NCI-H146 (cell line): ENCODE measurements at places on chromosomes 3 and 15.

- DNase-seq: no peak
These were observed 60.6 kb downstream of the TCF12 start for GRCh38 chr15:56978898-56979662.

GRCh38 chr15:46556559-46557379 lies 921.9 kb downstream of the SQOR start:
- no peak for DNase-seq

DNA sequence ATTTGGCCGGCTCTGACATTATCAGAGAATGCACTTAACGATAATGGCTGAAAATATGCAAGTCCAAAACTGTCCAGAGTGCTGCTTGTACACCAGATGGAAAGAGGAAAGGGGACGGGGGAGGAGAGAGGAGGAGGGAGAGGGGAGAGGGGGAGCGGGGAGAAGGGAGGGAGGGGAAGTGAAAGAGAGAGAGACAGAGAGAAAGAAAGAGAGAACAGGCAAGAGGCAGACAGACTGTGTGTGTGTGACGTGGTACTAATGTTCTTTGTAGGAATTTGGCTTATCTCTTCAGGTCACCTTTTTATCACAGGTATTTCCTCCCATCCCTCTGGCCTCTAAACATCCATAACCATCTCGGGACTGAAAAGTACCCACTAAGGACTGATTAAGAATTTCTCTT lies 75.1 kb upstream of the LMOD3 start:
- DNase-seq: no peak

DNA sequence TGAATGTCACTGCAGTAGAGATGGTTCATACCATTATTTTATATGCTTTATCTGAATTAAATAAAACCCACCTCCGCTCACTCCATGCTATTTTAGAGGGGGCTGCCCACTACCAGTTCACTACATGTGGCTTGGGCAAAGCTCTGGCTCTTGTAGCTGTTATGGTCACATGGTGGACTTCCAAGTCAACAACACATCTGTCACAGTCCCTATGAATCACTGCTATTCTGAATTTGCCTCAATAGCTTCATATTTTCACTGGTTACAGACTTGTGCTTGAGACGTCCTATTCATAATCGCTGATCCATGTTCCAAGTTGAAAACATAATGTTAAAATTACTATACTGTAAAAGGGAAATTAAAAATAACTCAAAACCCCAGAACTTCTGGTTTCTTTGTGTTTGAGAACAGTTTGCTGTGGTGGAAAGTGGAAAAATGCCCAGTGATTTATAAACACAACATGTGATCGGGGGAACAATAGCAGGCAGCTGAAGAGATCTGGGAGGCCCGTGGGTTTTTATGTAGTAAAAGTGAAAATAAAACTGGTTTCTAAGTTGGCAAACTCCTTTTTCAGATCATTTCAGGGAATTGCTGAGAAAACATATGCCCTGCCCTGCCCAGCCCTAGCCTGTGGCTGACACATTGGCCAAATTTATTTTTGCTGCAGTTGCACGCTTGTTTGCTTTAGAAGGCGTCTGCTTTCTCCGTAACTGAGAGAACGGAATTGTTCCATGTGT lies 128.8 kb upstream of the PRR23C start:
- no peak for DNase-seq

DNA sequence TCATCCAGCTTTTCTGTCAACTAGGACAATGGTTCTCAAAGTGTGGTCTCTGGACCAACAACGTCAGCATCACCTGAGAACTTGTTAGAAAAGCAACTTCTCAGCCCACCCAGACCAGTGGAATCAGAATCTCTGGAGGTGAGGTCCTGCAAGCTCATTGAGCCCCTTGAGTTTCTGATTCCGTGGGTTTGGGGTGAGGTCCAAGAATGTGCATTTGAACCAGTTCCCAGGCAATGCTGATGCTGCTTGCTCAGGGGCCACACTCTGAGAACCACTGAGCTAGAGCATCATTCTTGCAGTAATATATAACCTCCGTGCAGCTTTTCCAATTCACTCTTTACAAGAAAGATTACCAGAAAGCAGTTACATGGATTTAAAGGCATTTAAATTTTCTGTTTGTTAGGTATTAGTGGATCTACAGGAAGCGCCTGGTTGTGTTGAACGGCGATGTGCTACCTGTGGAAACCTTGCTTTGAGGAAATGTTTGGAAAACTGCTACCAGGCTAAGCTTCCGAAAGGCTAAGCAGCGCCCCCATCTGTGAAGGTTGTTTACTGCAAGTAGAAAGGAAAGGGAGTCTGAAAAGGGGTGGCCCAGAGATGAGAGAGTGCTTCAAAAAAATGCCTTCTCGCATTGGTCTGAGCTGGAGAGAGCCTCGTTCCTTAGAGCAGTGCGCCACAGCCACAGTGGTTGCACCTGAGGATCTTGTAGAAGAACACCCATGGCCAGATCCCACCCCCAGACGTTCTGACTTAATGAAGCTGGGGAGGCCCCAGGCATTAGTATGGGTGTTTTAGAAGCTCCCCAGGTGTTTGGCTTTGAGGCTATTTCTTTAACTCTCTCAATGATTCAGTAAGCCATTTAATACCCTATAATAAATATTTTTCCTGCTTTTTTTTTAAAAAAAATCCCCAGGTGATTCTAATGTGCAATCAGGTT lies 50.0 kb downstream of the RLBP1 start:
- peak; percentile 6 for DNase-seq

GRCh38 chr15:72861354-72861910 lies 77.9 kb upstream of the ADPGK start:
- no peak for DNase-seq

GRCh38 chr15:32733281-32733680 lies 15.5 kb downstream of the GREM1 start:
- no peak for DNase-seq

- DNase-seq: no peak
These were observed 26.9 kb downstream of the PRKAR2A start for GRCh38 chr3:48820612-48821324.

DNA sequence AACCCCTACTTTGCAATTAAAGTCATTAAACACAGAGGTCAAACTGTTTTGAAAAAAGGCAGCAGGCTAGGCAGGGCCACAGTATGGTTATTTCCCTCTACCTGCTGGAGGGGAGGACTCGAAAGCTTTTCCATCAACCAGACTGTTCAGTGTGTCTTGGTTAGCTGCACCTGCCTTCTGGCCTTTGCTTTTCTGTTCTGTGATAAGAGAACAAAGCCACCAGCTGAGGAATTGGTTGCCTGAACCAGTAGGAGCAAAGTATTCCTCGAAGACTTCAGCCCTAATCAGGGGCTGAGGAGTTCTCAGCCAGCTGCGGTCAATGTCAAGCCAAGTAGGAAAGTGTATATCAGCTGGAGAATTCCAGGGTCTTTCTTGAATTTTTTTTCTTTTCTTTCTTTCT lies 132.5 kb downstream of the SOX2 start:
- peak; percentile 99 for DNase-seq

- no peak for DNase-seq
These were observed 199.5 kb downstream of the GOLGA6L6 start for GRCh38 chr15:20341901-20342600.

DNA sequence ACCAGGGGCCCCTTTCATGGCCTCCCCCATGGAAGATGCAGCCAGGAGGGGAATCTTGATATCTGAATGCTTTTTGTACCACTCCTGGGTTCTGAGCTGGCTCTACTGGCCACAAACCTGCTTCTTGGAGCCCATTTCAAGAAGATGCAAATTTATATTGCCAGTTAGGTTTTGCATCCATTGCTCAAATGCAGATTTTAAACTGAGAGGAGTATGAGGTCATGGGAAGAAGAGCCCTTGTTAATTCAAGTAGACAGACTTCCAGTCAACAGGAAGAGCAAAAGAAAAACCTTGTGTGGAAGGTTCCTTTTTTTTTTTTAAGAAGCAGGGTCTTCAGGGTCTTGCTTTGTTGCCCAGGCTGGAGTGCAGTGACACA lies 133.5 kb downstream of the PDZRN3 start:
- no peak for DNase-seq

GRCh38 chr3:109731639-109732473 lies 394.5 kb upstream of the DPPA4 start:
- DNase-seq: peak; percentile 37

DNA sequence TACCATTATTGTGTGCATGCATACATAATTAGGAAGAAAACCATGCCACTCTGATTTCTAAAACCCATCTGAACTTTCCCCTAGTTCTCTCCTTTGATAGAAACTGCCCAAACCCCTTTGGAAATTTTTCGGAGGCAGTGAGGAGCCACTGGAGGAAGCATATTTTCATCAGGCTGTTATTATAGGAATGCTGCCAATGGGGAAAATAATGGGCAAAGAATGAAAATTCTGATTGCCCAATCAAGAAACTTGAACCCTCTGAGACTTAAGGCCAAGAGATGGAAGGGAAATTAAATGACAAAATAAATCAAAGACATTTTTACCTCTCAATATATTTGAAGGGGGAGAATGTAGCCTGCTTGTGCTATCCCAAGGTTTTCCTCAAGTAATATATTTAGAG lies 376.0 kb upstream of the PDZRN3 start:
- no peak for DNase-seq

DNA sequence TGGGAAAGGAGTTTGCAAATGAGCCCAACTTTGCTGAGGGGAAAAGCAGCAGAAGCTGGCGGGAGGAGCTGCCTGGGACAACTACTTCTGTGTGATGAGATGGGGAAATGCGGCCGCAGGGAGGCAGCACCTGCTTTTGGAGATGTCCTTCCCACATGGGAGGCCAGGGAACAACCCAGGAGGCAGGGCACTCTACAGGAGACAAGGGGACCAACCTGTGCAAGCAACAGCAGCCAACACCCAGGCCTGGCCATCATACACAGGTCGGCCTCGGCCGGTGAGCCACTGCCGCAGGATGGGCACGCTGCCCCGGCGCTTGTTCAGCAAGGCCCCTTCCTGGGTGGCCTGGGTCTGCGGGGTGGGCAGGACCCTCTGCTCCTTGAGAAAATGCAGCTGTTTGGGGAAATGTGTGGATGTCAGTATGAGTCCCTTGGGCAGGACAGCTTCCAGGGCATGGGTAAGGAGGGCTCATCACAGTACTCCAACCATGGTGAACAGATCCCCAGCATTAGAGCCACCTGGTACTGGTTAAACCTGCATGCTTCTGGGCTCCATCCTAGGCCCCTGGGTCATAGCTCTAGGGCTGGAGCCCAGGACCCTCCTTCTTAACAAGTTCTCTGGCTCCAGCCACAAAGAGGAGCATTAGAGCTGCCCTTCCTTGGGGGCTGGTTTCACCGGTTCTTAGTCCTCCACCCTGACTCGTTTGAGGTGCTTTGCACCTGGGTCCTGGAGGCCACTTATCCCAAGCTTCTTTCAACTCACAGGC lies 11.6 kb downstream of the EPB42 start:
- DNase-seq: peak; percentile 17

DNA sequence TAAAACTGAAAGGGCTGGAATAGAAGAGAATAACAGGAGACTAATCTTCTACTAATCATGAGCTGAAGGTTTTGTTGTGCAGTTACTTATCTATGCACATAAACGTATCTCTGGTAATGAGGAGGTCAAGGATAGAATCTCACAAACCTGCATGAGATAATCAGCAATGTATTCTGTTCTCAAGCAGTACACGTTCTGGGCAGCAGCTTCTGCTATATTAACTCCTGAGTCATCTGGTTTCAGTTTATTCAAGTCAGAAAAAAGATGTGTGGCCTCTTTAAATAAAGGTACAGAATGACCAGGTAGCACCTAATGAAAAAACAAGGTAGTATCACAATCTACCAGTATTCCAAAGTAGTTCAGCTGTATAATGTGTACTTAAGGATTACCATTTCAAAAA lies 34.9 kb downstream of the CDV3 start:
- no peak for DNase-seq
